Frontal cortex (tissue), 4 donors: ENCODE measurements at places on chromosomes 16 and 17.

- no peak for DNase-seq
These were observed 363 bp downstream of the KARS1 start for GRCh38 chr16:75647112-75647491.

GRCh38 chr17:42191275-42191608, 3.1 kb downstream of the GHDC start:
- DNase-seq = no peak

DNA sequence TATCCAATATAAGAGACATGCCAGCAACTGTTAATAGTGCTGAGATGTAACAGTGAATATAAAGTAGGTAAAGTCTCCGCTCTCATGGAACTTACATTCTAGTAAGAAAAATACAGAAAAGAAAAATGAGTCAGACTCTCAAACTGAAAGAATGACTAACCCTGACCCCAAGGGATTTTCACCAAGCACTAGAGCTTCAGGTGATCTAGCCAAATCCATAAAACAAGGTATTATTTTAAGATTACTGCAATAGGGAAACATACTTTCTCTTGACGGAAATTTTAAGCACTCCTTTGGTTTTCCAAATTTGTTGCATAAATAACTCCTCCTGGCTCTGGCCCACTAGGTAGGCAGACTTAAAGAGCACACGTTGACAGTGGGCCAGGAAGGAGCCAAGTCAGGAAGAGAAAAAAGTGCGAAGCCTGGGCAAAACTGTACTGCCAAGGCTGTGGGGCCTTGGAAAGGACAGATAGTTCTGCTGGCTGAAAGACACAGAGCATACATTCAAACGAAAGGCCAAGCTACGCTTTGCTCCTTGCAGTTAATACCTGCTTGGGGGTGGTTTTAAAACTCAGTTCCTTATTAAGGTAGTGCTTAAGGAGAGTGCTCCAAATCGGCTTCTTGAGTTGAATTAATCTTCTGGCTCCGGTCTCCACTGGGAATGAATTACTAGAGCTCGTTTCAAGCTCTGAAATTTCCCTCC, 1.4 kb downstream of the GOT2 start:
- DNase-seq = no peak

DNA sequence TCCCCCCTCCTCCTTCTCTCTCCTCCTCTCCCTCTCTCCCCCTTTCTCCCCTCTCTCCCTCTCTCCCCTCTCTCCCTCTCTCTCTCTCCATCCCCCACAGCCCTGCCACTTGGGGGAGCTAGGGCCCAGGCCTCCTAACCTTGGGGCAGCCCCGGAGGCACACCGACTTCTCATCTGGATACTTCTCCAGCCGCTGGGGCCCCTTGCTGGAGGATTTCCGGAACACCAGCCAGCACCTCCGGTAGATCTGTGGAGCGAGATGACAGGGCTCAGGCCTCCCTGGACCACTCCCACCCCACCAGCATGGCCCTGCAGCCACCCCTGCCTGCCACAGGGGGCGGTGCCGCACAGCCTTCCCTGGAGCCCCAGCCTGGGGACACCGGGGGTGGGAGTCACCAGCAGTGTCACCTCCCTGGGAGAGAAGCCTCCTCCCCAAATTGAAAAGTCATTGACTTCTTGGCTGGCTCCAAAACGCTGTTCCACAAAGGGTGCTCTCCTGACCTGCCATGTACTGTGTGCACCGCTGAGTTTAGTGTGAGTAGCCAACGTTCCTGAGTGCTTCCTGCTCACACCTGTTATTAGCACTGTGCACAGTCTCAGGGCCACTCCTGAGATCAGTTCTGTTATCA, 10.5 kb downstream of the DOK4 start:
- no peak for DNase-seq

DNA sequence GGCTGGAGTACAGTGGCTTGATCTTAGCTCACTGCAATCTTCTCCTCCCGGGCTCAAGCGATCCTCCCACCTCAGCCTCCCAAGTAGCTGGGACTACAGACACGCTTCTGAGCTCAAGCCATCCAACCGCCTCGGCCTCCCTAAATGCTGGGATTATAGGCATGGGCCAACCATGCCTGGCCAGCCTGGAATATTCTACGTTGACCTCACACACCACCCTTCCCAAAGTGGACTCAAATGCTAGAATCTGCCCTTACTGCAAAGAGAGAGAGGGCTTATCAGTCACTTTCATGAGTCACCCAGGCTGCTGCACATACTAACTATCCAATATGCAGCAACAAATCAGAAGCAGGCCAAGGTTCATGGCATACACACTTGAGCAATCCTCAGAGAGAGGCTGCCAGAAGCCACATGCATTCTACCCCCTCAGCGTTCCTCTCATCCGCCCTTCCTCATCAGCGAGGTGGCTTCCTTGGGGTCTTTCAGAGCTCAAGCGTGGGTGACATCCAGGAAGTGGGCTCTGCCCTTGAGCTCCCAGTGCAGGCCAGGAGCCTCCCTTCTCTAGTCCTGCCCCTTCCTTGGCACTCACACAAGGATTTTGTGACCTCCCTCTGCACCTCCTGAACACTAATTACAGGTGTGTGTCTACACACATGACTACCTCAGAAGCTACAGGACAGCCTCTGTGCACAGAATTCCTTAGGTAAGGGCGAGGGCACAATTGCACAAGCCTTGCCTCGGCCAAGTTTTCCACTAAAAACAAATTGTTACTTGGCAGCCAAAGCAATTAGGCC, 24.8 kb upstream of the SIAH1 start:
- DNase-seq = no peak

GRCh38 chr16:7419441-7419840, 86.8 kb downstream of the RBFOX1 start:
- no peak for DNase-seq

DNA sequence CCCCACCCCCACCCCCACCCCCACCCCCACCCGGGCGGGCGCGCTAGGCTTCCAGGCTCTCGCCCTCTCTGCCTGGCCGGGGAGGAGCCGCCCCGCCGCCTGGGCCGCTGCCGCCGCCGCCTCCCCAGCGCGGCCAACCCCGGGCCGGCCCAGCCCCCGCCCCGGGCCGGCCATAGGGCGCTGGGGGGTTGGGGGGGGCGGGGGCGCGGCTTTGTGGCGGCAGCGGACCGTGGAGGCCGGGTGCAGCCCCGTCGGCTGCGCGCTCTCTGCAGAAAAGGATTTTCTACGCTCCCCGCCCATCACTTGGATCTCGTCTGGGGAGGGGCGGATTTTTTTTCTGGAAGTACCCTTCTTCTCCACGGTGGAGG, 230.9 kb downstream of the MRTFB start:
- DNase-seq = peak; percentile 75

DNA sequence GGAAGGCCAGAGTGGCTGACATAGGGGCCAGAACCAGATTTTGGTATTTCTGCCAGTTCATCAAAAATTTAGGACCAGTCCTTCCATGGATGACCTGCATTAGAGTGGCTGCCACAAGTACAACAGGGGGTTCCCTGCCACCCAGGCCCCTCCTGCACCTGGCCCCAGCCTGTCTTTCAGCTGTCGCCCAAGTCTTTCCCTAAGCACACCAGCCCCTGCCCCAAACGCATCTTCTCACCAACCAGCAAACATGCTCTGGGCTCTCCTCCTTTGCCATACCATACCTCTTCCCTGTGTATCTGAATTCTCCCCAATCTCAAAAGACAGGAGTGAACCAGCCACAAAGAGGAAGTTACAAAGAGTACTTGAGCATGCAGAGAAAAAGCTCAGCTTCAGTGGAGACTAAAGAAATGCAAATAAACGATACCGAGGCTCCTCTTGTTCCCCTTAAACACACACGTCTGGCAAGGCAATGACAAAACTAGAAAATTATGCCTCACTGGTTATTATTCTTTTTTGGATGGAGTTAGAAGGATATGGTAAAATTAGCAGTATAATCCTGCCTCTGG, 130.6 kb downstream of the DYNLRB2 start:
- no peak for DNase-seq

- DNase-seq = no peak
These were observed 12.7 kb downstream of the JPT2 start for GRCh38 chr16:1690810-1691209.

DNA sequence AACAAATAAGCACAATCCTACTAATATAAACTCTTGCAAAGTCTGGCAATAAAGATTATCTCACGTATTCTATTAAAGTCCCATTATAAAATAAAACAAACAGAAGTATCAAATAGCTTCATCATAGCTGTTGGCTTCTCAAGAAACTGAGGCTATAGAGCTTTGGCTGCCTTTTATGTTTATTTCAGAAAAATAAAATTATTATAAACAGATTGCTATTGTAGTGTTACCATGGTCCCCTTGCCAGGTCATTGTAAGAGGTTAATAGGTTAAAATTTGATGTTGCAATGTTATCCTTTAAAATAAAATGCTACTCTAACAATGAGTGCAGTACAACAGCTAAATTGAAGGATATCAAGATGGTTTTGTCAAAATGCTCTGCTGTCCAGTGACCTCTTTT, 828.8 kb upstream of the SOX9 start:
- DNase-seq = no peak

GRCh38 chr16:35146031-35146710, 1686.8 kb downstream of the TP53TG3F start:
- no peak for DNase-seq

- DNase-seq = no peak
These were observed 19.3 kb downstream of the GDE1 start for GRCh38 chr16:19502395-19503131.

GRCh38 chr17:48429156-48429555, 858 bp downstream of the SKAP1 start:
- DNase-seq = no peak

DNA sequence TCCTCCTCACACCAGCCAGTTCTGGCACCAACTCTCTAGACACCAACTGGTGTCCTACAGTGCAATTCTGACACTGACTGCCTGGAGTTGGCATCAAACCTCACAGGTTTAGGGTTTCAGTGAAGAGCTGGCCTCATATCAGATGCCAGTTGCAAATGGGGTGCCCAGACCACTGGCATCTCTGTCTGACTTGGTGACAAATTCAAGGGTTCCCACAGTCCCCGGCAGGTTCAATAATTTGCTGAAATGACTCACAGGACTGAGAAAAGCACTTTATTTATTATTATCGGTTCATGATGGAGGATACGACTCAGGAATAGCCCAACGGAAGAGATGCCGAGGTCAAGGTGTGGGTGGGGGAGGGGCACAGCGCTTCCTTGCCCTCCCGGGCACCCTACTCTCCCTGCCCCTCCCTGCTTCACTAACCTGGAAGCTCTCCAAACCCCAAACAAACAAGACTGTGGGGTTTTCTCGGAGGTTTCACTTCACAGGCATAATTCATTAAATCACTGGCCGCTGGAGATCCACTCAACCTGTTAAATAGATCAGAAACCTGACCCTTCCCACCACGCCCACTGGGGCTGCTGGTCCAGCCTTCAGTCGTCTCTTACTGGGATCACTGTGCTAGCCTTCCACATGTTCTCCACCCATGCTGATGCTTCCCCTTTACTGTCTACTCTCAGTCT, 1.7 kb upstream of the NLRP1 start:
- DNase-seq = no peak

GRCh38 chr17:82228842-82229697, at the start of gene SLC16A3:
SLC16A3 (plus strand) TSS chr17:82229042; CDS start chr17:82236009, 6,967 bp downstream.
- peak; percentile 92 for DNase-seq

- no peak for DNase-seq
These were observed 162.3 kb downstream of the ABCA8 start for GRCh38 chr17:68792873-68793272.

GRCh38 chr17:81726004-81726403, 13.9 kb downstream of the SLC25A10 start:
- DNase-seq = no peak

- peak; percentile 99 for DNase-seq
These were observed 45.8 kb upstream of the PVALEF start for GRCh38 chr17:81119223-81120148.

DNA sequence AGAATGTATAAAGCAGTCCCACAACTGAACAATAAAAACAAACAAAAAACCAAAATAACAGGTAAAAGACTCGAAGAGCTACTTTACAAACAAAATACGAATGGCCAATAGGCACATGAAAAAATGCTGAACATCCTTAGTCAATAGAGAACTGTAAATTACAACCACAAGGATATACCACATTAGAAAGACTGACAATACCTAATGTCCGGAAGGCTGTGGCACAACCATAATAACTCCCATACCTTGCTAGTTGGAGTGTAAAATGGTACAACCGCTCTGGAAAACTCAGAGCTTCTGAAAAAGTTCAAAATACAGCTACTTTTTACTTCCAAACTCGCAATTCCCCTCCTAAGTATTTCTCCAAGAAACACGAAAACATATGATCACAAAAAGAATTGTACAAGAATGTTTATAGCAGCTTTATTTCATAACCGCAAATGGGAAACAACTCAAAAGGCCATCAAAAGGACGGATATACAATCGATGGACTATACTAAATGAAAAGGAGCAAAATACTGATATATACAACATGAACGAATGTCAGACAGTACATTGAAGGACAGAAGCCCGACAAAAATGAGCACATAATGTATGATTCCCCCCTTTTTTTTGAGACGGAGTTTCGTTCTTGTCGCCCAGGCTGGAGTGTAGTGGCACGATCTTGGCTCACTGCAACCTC, 2.3 kb downstream of the TP53 start:
- no peak for DNase-seq

DNA sequence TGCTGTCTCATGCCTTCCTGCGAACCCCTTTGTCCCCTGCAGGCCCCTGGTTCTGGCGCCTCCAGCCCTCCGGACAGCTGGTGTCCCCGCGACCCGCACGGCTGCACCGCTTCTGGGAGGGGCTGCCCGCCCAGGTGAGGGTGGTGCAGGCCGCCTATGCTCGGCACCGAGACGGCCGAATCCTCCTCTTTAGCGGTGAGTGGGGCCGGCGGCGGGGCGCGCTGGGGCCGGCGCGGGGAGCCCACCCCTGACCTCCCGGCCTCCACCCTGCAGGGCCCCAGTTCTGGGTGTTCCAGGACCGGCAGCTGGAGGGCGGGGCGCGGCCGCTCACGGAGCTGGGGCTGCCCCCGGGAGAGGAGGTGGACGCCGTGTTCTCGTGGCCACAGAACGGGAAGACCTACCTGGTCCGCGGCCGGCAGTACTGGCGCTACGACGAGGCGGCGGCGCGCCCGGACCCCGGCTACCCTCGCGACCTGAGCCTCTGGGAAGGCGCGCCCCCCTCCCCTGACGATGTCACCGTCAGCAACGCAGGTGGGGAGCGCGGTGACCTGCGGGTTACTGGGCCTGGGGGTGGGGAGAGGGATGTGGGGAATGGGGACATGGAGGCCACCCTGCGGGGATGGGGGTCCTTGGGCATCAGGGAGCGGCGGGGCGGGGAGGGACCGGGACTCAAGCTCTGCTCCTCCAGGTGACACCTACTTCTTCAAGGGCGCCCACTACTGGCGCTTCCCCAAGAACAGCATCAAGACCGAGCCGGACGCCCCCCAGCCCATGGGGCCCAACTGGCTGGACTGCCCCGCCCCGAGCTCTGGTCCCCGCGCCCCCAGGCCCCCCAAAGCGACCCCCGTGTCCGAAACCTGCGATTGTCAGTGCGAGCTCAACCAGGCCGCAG, 7.1 kb upstream of the IL32 start:
- DNase-seq = peak; percentile 61

GRCh38 chr17:14748036-14748710, 447.3 kb downstream of the HS3ST3B1 start:
- DNase-seq = no peak

- no peak for DNase-seq
These were observed 1843.4 kb downstream of the TP53TG3F start for GRCh38 chr16:35302859-35303258.
